Osteocyte (in vitro differentiated cells): ENCODE measurements at places on chromosomes 12 and 14. TPM values are rescaled to one million over a fixed set of nuclear protein-coding genes. Genes with fewer than 3 reads are reported as not detected.

DNA sequence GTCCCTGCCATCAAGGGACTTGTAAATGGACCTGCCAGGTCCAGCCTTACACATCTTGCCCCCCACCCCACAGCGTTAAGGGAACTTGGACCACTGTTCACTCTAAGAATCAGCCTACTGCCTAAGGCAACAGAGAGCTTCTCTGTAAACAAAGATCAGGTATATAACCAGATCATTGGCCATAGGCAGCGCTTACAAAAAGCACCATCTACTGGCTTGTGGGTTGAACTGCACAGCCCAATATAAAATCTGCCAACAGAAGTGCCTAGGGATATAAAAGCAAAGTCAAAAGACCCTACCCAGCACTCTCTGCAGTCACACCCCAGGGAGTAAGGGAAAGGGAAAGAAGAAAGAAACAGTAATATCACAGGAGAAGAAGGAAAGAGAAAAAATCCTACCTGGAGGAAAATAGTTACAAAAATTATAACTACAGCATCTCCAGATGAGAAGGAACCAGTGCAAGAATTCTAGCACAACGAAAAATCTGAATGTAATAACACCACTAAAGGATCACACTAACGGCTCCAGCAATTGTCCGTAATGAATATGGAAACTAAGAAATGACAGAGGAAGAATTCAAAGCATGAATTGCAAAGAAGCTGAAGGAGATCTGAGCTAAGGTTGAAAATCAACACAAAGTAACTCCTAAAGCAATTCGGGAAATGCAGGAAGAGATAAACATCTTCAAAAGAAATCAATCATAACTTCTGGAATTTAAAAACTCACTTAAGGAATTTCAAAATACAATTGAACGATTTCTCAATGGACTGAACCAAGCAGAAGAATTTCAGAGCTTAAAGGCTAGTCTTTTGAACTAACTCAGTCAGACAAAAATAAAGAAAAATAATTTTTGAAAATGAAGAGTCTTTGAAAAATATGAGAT is 95.2 kb upstream of the PCED1B start:
- DNase-seq = no peak

GRCh38 chr14:99065551-99065950 is 206.4 kb downstream of the BCL11B start:
- no peak for DNase-seq

- peak; percentile 10 for DNase-seq
These were observed 33.7 kb upstream of the PPP2R5C start for GRCh38 chr14:101727611-101728366.

DNA sequence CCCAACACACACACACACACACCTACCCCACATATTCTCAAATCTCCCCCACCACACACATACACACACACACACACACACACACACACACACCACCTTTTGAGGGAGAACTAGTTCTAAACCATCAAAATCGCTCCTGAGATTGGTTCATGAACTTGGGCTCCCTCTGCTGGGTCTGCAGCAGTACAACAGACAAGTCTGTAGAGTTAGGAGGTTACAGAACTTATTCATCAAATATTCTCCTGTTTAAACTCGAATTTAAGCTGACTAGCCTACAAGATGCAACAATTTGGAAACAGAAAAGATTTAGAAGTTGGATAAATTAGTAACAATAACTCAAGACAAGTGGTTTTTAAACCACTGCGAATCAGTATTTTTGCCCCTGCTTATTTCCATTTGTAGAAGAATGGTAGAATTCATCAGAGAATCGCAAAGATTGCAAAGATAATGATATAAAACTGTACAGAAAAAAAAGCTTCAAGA is 136.4 kb upstream of the USP15 start:
- no peak for DNase-seq

- no peak for DNase-seq
These were observed 25.5 kb upstream of the NAA30 start for GRCh38 chr14:57364659-57365450.

DNA sequence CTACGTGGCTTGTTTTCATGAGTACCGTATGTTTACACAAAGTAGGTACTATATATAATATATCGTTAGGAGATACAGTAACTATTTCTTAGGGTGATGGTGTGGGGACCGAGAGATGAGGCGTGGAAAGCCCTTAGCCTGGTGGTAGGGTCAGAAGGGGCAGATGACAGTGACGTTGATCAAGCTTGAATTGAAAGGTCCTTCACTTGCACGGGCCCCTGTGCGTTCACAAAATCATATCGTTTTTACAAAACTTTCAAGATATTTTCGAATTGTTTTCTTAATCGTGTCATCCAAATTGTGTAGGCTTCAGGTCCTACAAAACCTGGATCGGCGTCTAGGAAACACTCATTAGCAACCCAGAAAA is 881 bp upstream of the SOS2 start:
- no peak for DNase-seq

Gene ASB2
- 0.34 and 0.38 TPM in 2 replicates for total RNA-seq

- no peak for DNase-seq
These were observed 69.7 kb downstream of the CMAS start for GRCh38 chr12:22115711-22116110.

Gene SPIC
- not detected in 2 replicates for total RNA-seq

Gene CD4
- total RNA-seq = 0.60 and 0.62 TPM in 2 replicates

- no peak for DNase-seq
These were observed 328 bp downstream of the INTS13 start for GRCh38 chr12:26937443-26937862.

DNA sequence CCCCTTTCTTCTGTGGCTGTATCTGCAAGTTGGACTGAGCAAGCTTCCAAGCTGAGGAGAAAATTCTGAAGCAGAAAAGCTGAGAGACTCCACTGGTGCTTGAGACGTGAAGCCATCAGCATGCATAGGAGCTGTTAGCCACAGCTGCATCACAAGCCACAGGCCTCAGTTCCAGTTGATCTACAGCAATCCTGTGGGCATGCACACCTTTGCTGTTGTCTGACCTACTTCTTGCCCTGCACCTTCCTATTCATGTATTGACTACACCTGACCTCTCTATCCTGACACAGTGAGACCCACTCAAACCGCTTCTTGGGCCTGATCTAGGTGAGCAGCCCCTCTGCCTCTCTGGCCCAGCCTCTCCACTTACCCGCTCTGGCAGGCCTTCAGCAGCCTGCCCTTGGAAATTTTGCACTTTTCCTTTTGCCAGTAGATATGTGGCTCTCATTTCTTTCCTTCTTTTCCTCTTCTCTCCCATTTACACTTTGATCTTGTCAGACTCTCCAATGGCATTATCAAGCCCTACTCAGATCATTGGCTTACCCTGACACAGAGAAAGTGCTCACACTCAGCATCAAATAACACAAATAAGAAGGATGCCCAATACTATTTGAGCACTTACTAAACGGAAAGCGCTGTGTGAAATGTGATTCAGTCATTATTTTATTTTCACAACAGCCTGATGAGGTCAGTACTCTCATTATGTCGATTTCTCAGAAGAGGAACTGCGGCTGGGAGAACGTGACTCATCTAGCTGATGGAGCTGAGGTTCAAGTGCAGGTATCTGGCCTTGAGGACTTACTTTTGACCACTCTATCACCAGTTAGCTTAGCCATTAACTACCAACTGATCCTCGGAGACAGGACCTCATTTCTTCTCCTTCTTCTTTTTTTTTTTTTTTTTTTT is 21.9 kb upstream of the PTGR2 start:
- DNase-seq = no peak

GRCh38 chr12:104288635-104289274 is 14.8 kb upstream of the EID3 start:
- DNase-seq = peak; percentile 87

GRCh38 chr12:81386101-81386500 is 308.2 kb downstream of the ACSS3 start:
- no peak for DNase-seq

Gene NABP2
- 42.1 and 45.3 TPM in 2 replicates for total RNA-seq

- no peak for DNase-seq
These were observed 499.9 kb downstream of the VRK1 start for GRCh38 chr14:97297100-97297499.

Gene SSPN
- 19.2 and 23.3 TPM in 2 replicates for total RNA-seq

GRCh38 chr12:109952160-109952858 is 43.9 kb downstream of the GIT2 start:
- no peak for DNase-seq

- DNase-seq = no peak
These were observed 3.6 kb downstream of the CLEC2A start for GRCh38 chr12:9928607-9929006.

Gene LRTM2
- not detected in 2 replicates for total RNA-seq

Gene MMP17
- 1.7 and 2.9 TPM in 2 replicates for total RNA-seq

Gene FGD6
- total RNA-seq = 11.2 and 11.9 TPM in 2 replicates

DNA sequence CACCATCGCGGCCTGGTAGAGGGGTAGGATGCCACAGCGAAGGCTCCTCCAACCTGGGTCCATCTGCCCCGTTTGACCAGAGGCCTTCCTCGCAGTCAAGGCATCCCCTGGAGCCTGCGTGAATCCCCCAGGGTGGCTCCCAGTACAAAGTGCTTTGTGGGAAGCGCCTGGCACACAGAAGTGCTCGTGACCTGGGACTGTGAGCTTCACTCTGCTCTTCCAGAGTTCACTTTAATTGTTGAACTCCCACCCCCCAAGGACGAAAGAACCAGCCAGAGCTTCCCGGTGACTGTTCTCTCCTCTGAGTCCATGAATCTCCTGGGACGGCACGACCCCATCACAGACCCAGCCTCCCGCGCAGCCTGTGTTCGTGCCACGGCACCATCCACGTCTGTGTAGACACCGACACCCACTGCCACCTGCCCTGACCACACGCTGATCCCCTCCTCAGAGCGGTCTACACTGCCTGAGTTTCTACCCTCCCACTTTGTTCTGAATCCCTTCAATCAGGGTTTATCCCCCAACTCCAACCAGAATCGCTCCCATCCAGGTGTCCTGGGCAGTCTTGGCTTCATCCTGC is 15.9 kb downstream of the P2RX2 start:
- DNase-seq = no peak

Gene TMTC2
- 19.8 and 20.2 TPM in 2 replicates for total RNA-seq

GRCh38 chr12:48973531-48973930 is 2.0 kb upstream of the WNT10B start:
- DNase-seq = no peak

- no peak for DNase-seq
These were observed at the start of gene IGF1 for GRCh38 chr12:102480406-102480805. TSS of gene IGF1 (minus strand) at chr12:102480563. CDS start at chr12:102480381, 182 bp downstream.

Gene SLC25A47
- not detected in 2 replicates for total RNA-seq

- DNase-seq = no peak
These were observed 31.8 kb downstream of the CPM start for GRCh38 chr12:68901145-68901544.

- no peak for DNase-seq
These were observed 37.1 kb downstream of the USP15 start for GRCh38 chr12:62297321-62297720.

DNA sequence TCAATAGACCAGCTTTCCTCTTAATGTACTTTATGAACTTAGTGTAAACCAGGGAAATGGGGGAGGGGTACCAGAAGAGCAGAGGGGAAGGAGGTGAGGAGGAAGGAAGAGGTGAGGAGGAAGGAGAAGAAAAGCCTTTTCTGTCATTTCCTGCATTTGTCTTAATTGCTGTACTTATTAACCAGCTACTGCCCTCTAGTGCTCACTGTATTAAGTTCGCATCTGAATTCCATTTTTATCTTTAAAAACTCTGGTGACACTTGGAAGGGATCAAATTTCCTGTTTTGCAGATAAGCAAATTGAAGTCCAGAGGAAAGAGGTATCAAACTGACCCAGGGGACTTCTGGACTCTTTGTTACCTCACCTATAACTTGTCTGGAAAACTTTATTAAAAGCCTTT is 22.2 kb downstream of the MANSC1 start:
- no peak for DNase-seq

- DNase-seq = peak; percentile 81
These were observed 131.4 kb downstream of the DICER1 start for GRCh38 chr14:95025941-95026340.

- DNase-seq = peak; percentile 84
These were observed 266.4 kb upstream of the SFSWAP start for GRCh38 chr12:131444220-131445164.

DNA sequence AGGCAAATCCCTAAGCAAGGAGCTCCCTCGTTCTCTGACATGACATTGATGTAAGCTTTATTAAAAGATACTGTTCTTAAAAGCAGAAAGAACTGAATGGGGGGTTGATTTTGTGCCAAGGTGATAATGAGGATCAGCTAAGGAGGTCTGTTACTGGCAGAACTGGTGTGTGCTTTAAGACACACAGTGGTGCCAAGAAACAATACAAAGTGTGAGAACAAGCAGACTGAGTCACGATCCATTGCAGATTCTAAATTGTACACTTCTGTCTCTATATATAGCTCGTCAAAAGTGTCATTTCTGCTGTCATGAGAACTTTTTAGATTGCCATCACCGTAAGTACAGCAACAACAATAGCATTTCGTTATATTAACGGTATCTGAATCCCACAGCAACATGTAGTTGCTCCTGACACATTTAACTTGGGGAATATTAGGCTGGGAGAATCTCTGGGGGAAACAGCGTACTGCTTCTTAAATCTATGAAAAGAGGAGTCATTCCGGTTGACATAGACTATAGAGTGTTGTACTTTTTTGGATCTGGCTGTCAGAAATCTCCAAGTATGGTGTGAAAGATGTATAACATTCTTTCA is 151.3 kb upstream of the PRKD1 start:
- no peak for DNase-seq

Gene PWP1
- total RNA-seq = 39.1 and 45.7 TPM in 2 replicates

Gene KRT86
- total RNA-seq = 0.24 TPM in 2 replicates

Gene MTA1
- 122 and 132 TPM in 2 replicates for total RNA-seq

Gene ASCL1
- total RNA-seq = not detected in 2 replicates

- DNase-seq = no peak
These were observed 25.9 kb downstream of the SSH1 start for GRCh38 chr12:108831309-108831991.

- DNase-seq = no peak
These were observed 63.3 kb downstream of the ACSS3 start for GRCh38 chr12:81141217-81141616.

Gene LALBA
- total RNA-seq = not detected in 2 replicates

- DNase-seq = no peak
These were observed 31.0 kb downstream of the SLC25A29 start for GRCh38 chr14:100275214-100275613.

Gene SOAT2
- total RNA-seq = not detected in 2 replicates

Gene FICD
- total RNA-seq = 5.8 and 6.0 TPM in 2 replicates

Gene TPH2
- total RNA-seq = not detected in 2 replicates

Gene TNFRSF1A
- total RNA-seq = 170 and 188 TPM in 2 replicates
